Neural crest cell (in vitro differentiated cells): ENCODE measurements at places on chromosomes 1 and 21.
A peak's percentile ranks its signal among the peaks of the same experiment; 100 is the strongest.

GRCh38 chr1:167455786-167456446 lies 62.4 kb downstream of the CD247 start:
- no peaks in the 10 kb centered on the region for H3K36me3 ChIP-seq
- peaks cover 19% of the 10 kb centered on the region for H3K4me1 ChIP-seq
- peaks cover 2% of the 10 kb centered on the region for H3K27me3 ChIP-seq
- H3K27ac ChIP-seq, result no peak overlapping the region

- H3K36me3 ChIP-seq, result peaks cover 11% of the 10 kb centered on the region
- H3K4me1 ChIP-seq, result peaks cover 70% of the 10 kb centered on the region
- peak overlapping the region; percentile 99 for H3K27ac ChIP-seq
- H3K4me3 ChIP-seq, result peak overlapping the region; percentile 97
- DNase-seq, result no peak
Observed at GRCh38 chr1:26785611-26786436, 1.9 kb upstream of the PIGV start.

DNA sequence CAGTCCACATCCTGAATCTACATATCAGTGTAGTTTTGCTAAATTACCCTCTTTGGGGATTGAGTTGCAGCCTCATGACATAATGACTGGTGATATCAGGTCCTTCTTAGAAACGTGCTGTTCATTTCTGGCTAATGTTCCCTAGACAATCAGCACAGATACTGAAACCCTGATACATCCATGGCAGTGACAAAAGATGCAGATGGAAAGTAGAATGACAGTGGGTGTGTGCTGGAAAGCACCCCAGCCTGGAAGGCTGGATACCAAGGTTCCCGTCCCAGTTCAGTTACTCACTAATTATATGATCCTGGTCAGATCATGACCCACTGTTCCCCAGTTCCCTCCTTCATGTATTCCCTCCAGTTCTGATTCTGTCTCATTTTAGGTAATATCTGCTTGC lies 198.2 kb upstream of the FGGY start:
- H3K27me3 ChIP-seq, result no peaks in the 10 kb centered on the region
- H3K36me3 ChIP-seq, result no peaks in the 10 kb centered on the region
- DNase-seq, result no peak
- no peaks in the 10 kb centered on the region for H3K4me1 ChIP-seq
- H3K4me3 ChIP-seq, result no peak overlapping the region

GRCh38 chr1:118914379-118915161 lies 73.6 kb downstream of the TBX15 start:
- H3K27ac ChIP-seq, result no peak overlapping the region
- H3K27me3 ChIP-seq, result peaks cover 3% of the 10 kb centered on the region
- H3K4me1 ChIP-seq, result no peaks in the 10 kb centered on the region
- no peak for DNase-seq
- H3K36me3 ChIP-seq, result no peaks in the 10 kb centered on the region
- H3K4me3 ChIP-seq, result no peak overlapping the region
